ENCODE measurements at places on chromosomes 2 and 18.

DNA sequence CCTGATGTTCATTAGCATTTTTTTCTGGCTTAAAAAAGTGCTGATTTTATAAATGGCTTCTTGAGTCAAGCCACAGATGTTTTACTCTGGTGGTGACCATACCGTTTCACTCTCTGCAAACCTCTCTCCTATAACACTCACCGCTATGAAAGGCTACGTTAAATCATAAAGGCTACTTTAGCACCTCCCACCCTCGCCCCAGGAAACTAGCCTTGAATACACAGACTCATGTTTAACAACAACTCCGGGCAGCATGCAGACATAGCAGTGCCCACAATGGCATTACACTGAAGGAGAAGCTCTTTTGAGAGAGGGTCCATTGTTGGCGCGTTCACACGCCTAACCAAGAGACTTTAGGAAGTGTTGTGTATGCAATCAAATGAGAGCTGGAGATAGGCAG is 5.6 kb downstream of the MYT1L start:
- no peak for DNase-seq

GRCh38 chr2:140353541-140353940 is 1573.4 kb upstream of the NXPH2 start:
- DNase-seq = peak; percentile 91

- peak; percentile 71 for DNase-seq
Measured at GRCh38 chr2:100891906-100892642, 72.1 kb downstream of the NPAS2 start.

GRCh38 chr2:207012461-207012860 is 73.1 kb downstream of the CPO start:
- no peak for DNase-seq

- no peak for DNase-seq
Measured at GRCh38 chr18:28147674-28148171, 29.2 kb downstream of the CDH2 start.

- no peak for DNase-seq
Measured at GRCh38 chr2:64479259-64480117, 25.5 kb downstream of the LGALSL start.

- no peak for DNase-seq
Measured at GRCh38 chr2:10196948-10197696, 74.6 kb downstream of the RRM2 start.

DNA sequence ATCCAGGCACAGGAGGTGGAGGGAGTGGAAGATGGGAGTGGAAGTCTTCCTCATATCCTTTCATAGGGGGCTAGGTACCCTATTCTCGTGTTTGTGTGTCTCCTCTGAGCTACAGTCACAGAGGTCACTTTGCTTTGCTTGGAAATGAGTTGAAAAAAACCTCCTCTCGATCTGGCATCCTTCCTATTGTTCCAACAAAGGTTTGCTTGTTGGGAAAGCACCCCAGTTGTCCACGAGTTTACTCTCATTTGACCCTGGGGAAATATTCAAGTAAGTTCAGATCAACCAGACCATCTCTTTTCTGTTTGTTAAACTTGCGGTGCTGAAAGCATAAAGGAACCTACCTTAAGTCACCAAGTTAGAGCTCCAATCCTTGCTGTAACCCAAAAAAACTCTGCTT is 59.3 kb downstream of the ARHGEF33 start:
- DNase-seq = no peak
